Fibroblast of lung (primary cell): ENCODE measurements at places on chromosomes 6 and 20.

DNA sequence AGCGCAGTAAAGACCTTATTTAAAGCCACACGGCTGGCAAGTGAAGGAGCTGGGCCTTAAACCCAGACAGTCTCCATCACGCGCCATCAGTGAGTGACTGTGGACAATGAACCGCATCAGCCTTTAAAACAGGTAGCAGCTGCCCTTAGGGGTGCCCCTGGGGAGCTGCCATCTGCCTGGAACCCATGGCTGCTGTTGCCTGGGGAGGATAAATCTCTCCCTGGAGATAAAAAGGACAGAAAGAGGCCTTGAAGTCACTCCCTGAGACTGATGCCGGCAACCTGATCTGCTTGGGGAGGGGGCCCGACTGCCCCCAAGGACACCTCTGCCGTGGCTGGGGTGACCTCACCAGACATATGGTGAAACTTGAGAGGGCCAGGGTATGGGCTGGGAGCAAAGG lies 73.5 kb downstream of the PREX1 start:
- DNase-seq: no peak

DNA sequence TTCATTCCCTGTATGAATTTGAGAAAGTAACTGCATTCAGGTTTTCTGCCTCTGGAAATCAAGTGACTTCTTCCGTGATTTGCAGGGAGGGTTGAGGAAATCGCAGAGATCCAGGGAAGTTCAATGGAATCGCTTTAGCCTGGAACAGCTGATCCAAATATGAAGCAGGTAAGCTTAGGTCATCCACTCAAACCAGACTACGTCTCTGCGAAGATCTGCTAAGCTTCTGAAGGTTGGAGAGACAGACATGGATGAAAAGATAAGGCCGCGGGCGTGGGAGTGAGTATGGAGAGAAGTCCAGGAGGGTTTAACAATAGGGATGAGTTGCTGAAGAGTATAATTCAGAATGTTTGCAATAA lies 34.2 kb upstream of the BTN3A2 start:
- no peak for DNase-seq

- no peak for DNase-seq
Measured at GRCh38 chr6:7426447-7427169, 37.0 kb downstream of the RIOK1 start.

DNA sequence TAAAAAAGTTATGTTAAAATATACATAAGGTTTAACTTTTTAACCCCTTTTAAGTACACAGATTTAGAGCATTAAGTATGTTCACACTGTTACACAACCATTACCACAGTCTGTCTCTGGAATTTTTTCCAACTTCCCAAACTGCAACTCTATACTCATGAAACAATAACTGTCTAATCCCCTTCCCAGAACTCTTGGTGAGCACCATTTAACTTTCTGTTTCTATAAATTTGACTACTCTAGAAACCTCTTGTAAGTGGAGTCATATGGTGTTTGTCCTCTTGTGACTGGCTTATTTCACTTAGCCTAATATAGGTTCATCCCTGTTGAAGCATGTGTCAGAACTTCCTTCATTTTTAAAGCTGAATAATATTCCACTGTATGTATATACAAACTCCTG lies 98.1 kb downstream of the MAP3K7 start:
- DNase-seq: no peak
